ENCODE measurements at places on chromosomes 12 and 14.

DNA sequence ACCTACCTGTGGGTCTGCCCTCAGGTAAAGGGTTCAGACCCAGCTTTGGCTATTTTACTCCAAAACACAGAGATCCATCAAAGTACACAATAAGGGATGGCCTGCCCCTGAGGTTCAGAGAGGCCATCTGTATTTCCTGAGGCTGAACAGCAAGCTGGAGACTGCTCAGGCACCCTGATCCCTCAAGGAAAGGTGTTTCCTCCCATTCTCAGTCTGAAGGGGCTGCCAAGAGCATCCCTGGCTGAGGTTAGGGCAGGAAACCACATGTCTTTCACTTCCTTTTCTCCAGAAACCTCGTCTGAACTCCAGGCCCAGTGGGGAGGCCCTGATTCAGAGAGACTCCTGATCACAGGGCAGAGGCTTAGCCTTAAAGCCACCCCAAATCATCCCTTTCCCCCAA, 1.5 kb downstream of the RILPL1 start:
- DNase-seq = no peak

DNA sequence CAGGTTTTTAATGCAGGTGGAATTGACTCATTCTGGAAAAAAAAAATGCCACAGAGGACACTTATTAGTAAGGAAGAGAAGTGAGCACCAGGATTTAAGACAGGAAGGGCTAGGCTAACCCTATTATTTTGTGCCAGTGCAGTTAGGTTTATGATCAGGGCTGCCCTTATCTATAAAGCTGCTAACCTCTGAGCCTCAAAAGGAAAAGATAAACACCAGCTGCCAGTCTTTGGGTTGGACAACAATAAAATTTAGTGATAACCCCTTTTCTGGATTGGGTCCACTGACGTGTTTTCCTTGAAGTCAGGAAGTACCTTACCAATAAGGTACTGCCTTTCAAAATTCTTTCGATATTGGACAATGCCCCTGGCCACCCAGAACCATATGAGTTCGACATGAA, 128.9 kb downstream of the NUBPL start:
- no peak for DNase-seq

- peak; percentile 73 for DNase-seq
Measured at GRCh38 chr12:95204141-95204866, 13.0 kb downstream of the FGD6 start.

- no peak for DNase-seq
Measured at GRCh38 chr12:79388011-79388410, 302.8 kb downstream of the PAWR start.

- DNase-seq = no peak
Measured at GRCh38 chr12:53845932-53846331, 92.7 kb upstream of the HOXC13 start.

GRCh38 chr14:106518054-106518943, 991.9 kb downstream of the TMEM121 start:
- DNase-seq = no peak

DNA sequence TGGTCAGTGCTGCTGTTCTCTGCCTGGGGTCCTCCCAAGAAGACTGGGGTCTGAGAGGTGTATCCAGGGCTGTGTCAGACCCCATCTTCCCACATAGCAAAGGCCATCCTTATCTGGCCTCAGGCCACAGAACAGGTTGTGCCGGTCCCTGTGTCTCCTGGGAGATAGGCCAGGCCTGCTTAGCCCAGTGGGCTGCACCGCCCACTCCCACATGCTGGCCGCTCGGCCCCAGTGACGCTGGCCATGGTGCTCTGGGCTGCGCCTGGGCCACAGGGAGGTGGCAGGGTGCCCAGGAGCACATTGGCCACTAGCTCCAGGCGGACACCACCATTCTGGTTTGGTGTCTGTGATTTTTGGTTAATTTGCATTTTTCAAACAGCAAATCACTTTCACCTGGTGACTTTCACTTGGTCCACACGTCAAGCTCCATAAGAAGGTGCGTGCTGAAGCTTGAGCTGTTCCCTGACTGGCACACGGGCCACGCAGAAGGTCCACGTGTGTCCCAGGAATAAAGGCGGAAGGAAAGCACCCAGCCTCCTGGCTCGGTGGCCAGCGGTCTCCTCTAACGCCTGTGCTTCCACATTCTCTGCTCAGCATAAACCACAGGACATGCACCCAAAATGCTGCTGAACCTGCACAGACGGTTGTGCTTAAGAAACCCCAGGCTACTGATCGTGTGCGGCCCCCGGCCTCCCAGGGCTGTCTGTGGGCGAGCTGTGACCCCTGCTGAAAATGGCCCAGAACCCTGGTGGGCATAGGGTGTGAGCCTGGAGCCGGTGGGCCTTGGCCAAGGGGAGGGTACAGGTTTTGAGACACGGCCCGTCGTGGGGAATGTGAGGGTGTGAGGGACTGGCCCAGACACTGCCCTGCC, 4.6 kb downstream of the FBRSL1 start:
- no peak for DNase-seq
